ENCODE measurements at places on chromosomes 16 and 17.

DNA sequence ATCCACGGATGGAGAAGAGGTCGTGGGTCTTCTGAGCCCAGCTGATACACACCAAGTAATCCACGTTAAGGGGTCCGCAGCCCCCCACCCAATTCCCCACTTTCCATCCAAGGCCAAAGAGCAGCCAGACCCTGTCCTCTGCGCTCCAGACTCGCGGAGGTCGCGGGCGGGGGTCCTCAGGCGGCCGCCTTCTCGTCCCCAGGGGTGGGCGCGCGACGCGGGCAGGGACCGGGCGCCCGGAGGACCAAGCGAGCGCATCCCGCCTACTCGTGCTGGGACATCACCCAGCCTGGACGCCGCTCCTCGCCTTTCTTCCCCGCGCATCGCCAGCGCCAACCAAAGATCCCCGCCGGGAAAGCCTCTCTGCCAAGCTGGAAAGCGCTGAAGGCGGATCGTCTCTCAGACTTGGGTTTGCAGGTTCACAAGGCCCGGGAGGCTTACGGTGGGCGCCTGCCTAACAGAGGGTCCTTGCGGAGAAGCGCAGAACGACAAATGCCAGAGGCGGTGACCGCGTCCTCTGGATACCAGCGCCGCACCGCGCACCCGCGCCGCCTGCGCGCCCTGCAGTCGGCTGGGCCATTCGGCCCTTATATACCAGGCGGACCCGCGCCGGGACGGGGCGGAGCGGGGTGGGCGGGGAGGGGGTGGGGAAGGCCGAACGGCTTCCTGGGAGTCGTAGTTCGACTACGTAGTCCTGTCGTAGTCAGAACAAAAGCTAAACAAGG lies 471.6 kb downstream of the SOX9 start:
- peak; percentile 71 for DNase-seq

DNA sequence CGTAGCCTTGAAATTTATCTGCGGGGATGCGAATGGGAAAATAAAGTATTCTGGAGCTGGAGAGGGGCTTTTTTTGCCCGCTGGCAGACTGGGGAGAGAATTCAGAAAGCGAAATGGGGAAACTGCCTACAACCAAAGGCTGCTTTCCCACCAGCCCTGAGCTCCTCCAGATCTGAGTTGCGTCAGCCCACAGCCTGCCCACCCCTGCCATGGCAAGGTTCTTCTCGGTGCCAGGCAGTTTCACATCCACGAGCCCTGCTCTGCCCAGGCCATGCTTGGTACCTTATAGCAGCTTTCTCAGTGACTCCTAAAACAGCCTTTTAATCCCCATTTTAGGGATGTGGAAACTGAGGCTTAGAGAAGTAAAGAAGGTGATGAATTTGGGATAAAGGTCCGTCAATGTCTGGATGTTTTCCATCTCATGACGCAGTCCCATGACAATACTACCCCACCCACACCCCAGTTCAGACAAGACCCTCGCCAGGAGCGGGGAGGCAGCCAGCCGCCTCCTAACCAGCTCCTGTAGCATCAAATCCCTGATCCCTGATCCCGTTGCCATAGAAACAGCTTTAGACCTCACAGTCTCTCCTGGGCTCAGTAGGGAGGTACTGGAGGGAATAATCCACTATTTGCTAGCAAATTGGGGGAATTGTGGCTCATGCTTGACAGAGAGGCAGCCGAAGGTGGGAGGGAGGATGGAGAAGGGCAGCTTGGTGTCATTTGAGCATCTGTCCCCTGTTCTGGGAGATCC lies 113.5 kb downstream of the MGAT5B start:
- no peak for DNase-seq

- DNase-seq = peak; percentile 2
These were observed 18.1 kb upstream of the DHX40 start for GRCh38 chr17:59547131-59547915.

GRCh38 chr17:64166876-64167275 lies 36.9 kb upstream of the ERN1 start:
- no peak for DNase-seq

GRCh38 chr17:31492880-31493655 lies 101.6 kb downstream of the RAB11FIP4 start:
- no peak for DNase-seq

DNA sequence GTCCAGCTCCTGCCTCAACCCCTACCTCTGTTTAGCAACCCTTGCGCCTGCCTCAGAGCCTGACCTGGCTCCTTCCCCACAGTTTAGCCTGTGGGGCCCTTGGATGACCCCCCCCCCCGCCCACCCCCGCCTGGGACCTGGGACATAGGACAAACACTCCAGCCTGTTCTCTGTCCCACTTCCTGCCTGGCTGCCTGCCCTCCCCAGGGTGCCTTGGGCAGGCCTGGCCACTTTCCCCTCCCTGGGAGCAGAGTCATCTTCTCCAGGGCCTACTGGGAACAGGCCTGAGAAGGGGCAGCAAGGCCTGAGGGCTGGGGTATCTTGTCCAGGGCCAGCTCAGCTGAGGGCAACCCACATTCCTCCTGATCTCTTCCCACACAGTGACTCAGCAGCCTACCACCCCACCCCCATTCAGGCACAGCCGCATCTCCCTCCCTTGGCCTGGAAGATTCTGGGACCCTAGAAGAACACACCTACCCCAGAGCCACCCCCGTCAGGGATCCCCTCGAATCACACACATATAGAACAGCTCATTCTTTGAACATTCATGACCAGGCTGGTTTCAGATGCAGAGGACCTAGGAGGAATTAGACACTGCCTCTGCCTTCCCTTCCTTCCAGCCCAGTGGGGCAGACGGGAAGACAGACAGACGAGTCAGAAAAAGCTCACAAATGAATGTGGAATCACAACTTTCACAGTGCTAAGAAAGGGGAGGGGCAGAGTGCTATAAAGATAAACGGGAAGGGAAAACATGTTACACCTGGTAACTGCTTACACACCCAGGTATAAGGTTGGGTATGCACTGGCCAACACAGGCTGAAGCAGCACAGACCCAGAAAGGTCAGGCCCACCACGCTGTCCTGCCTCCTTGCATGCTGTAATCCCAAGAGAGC lies 6.0 kb downstream of the FHOD1 start:
- DNase-seq = no peak

GRCh38 chr16:46612121-46612520 lies 9.1 kb downstream of the SHCBP1 start:
- no peak for DNase-seq

GRCh38 chr16:67672739-67673662 lies 6.4 kb downstream of the C16orf86 start:
- DNase-seq = peak; percentile 27

- DNase-seq = no peak
These were observed 22.0 kb upstream of the ALDH3A1 start for GRCh38 chr17:19769946-19770652.

DNA sequence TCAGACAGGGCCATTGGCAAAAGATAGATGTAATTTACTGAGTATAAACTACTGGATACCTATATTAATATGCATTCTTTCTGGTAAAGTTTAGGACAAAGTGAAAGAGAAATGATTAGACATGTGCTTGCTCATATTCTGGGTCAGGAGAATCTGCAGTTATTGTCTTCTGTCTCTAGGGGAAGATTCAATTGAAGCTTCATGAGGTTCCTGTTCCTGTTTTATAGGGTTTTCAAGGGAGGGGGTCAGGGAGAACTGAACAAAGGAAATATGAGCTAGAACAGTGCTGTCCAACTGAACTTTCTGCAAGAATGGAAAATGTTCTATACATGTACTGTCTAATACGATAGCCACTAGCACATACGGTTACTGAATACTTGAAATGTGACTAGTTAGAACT lies 59.3 kb upstream of the CORO6 start:
- DNase-seq = no peak

DNA sequence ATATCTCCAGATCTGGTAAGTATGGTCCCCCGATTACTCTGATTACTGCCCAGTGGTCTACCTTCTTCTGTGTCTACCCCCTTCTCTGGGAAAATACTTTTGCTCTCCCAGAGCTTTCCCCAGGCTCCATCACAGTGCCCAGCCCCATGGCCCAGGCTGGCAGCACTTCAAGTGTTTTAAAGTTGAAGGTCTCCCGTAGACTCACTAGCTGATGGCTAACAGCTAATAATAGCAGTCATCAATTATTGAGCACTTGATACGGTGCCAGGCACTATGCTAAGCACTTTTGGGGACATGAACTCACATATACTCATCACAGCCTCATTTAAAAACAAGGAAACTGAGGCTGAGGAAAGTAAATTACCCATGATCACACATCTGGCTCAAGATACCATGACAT lies 33.4 kb downstream of the DCUN1D3 start:
- no peak for DNase-seq

DNA sequence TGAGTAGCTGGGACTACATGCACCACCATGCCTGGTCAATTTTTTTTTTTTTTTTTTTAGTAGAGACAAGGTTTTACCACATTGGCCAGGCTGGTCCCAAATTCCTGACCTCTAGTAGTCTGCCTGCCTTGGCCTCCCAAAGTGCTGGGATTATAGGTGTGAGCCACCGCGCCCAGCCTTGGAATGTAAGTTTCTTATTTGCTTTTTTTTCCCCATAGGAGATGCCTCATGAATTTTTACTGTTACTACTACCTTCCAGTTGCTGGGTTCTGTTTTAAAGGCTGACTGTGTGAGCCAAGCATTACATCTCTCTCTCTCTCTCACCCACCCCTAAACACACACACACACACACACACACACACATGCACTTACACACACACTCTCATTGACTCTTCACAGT lies 112.6 kb downstream of the RGS9 start:
- DNase-seq = no peak

DNA sequence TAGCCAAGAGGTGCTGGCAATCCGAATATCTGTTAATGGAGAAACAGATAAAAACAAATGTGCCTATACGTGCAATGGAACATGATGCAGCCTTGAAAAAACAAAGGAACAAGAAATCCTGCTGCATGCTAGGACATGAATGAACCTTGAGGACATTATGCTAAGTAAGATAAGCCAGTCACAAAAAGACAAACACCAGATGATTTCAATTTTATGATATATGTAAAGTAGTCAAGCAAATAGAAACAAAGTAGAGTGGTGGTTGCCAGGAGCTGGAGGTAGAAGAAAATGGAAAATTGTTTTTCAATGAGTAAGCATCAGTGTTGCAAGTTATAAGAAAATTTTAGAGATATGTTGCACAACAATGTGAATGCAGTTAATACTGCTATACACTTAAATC lies 409.7 kb upstream of the CDH8 start:
- DNase-seq = no peak

GRCh38 chr17:3800362-3801271 lies at the start of gene ITGAE:
Gene ITGAE, minus strand, starts transcription at chr17:3801188. Its CDS starts 44 bp downstream, at chr17:3801144.
- DNase-seq = no peak

- DNase-seq = no peak
These were observed 301.8 kb downstream of the IRF8 start for GRCh38 chr16:86200722-86201121.

DNA sequence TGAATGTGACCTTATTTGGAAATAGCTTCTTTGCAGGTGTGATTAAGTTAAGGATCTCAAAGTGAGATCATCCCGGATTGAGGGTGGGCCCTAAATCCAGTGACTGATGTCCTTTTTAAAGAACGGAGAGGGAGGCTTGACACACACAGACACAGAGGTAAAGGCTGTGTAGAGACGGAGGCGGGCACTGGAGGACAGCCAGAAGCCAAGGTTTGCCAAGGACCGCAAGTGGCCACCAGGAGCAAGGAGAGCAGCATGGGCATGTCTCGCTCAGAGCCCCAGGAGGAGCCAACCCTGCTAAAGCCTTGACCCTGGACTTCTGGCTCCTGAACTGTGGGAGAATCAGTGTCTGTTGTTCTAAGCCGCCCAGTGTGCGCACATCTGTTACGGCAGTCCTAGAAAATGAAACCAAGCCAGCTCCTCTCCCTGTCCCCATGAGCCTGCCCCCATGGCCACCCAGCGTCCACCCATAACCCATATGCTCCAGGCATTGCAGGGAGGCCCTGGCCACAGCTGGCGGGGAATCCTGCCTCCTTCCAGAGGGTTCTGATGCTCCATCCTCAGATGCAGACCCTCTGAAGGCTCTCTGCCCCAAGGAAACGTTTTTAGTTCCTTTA lies 15.2 kb downstream of the CNGB1 start:
- no peak for DNase-seq

GRCh38 chr16:67805718-67806427 lies 487 bp downstream of the RANBP10 start:
- DNase-seq = no peak

DNA sequence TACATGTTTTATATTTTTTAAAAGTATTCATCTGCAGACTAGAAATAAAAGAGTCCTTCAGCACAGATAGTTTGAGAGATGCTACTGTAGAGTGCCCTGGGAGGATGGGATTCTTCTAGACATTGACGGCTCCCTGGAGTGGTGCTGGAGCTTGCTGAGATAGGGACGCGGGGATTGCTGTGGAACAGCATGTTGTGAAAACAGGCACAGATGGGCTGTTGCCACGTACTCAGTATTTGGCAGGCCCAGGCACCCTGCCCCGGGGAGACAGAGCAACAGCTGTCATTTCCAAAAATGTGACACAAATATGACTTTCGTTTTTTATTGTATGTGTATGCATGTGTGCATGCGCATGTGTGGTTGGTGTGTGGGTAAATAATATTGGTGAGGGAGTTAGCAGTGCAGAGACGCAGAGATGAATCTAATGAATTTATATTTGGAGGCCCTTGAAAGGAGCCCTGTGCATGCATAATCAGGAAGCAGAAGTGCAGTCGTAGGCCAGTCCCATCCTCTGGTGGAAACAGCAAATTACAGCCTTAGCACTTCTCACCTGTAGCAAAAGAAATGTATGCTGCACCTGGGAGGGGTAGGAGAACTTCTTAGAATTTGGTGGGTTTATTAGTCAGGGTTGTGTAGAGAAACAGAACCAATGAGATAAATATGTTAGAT lies 6.2 kb upstream of the ABCA8 start:
- DNase-seq = peak; percentile 98

DNA sequence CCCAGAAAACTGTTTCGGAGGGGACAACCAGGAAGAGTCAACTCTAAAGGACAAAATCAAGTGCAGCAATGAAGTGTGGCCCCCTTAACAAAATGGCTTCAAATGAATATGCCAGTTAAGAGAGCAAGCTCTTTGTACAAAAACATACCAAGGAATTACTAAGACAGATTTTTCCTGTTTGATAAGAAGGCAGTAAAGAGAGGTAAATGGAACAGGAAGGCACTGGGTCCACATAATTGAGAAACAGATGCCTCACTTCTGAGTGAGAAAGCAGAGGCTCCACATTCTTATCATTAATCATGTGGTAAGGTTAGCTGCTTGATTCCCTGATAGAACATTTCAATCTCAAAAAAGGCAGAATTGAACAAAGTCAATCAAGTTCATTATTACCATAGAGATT lies 44.9 kb downstream of the MBTD1 start:
- DNase-seq = no peak

- DNase-seq = no peak
These were observed 14.7 kb downstream of the CDH13 start for GRCh38 chr16:82641336-82641984.

Measured in NCI-H1694 treated with DMSO at 0.1 percent for 48 hours (cell line).